Stimulated activated naive CD4-positive, alpha-beta T cell (primary cell): ENCODE measurements at places on chromosomes 4 and X.

GRCh38 chrX:1244164-1245076, 24.2 kb upstream of the CSF2RA start:
- DNase-seq = no peak

DNA sequence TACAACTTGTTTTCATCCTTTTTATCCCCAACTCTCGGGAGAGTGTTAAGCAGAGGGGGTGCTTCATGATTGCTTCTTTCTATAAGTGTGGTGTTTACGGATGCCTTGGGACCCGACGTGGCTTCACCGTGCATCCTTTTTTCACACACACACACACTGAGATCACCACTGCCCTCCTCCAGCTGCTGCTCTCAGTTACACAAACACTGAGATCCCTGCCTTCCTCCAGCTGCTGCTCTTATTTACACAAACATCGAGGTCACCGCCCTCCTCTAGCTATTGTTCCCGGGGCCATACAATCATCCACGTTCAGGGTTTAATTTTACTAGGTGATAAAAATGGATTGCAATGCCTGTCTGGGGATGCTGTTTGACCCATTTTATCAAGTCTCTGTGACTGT, 155.4 kb upstream of the FAM9B start:
- DNase-seq = no peak

GRCh38 chr4:3634281-3634857, 102.1 kb upstream of the LRPAP1 start:
- DNase-seq = no peak

DNA sequence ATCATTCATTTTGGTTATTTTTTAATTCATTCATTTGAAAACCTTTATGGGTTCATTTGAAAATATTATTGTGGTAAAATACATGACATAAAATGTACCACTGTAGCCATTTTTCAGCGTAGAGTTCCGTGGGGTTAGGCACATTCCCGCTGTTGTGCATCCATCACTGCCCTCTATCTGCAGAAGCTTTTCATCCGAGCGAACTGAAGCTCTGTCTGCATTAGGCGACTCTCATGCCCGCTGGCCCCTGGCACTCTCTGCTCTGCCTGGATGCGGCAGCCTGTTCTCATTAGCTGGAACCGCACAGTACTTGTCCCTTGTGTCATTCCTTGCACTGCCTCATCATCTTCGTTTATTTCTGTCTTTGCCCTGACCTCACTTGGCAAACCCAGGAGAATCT, 17.5 kb downstream of the CFAP99 start:
- DNase-seq = no peak

GRCh38 chrX:1389181-1389992, 2.5 kb downstream of the SLC25A6 start:
- no peak for DNase-seq

DNA sequence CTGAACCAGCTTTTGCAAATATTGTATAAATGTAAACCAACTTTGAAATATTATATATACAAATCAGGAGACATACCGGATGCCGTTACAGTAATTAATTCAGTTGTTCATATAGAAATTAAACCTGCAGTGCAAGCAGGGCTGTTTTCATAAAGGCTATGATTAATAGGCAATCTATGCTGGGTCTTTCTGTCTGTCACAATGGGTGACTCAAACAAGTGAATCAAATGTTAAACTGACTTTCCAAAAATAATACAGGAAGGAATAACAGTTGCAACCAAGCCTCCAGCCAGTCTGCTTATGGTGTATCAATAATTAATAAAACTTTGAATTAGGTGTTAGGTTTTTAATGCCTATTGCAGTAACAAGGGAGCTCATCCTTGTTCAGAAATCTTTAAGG, 43.9 kb downstream of the GABRB1 start:
- no peak for DNase-seq

GRCh38 chrX:3711331-3711917, 2.0 kb downstream of the PRKX start:
- DNase-seq = no peak

DNA sequence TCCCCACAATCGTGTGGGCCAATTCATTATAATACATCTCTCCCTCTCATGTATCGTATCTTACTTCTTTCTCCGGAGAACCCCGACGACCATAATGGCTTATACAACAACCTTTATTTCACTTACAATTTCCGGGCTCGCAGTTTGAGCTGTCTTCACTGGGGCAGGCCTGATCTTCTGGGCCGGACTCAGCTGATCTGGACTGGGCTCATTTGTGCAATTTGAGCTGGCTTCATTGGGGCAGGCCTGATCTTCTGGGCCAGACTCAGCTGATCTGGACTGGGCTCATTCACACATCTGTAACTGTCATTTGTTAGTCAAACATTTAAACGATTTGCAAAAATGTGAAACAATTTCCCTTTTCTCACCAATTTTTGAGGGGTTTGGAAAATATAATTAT, 171.5 kb upstream of the FRG1 start:
- no peak for DNase-seq

- DNase-seq = no peak
Measured at GRCh38 chrX:50626432-50626831, 155.8 kb upstream of the DGKK start.

- no peak for DNase-seq
Measured at GRCh38 chrX:70553516-70553915, 108.9 kb downstream of the DLG3 start.

DNA sequence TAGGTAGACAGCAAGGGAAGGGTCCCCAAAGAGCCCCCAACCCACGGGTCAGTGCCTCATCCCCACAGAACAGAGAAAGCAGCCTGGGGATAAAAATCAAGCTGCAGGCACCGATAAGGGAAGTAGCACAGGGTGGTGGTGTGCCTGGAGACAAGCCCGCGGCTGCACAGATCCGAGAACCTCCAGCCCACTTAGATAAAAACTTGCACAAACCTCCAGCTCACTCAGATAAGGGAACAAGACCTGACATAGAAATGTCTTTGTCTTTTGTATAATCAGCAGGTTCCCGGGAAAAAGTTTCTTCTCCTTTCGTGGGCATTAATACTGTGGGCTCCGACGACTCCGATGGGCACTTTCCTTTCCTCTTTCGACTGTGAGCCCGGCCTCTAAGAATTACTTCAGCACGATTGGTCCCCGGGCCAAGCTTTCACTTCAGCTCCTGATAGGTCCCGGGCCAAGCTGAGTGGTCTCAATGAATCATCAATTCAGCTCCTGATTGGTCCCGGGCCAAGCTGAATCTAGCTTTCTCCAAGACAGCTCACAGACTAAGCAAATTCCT, 32.4 kb downstream of the PRDX4 start:
- peak; percentile 0 for DNase-seq

- no peak for DNase-seq
Measured at GRCh38 chr4:84631573-84631972, 48.6 kb downstream of the CDS1 start.

GRCh38 chr4:38062088-38062775, 102.0 kb downstream of the PTTG2 start:
- peak; percentile 36 for DNase-seq

DNA sequence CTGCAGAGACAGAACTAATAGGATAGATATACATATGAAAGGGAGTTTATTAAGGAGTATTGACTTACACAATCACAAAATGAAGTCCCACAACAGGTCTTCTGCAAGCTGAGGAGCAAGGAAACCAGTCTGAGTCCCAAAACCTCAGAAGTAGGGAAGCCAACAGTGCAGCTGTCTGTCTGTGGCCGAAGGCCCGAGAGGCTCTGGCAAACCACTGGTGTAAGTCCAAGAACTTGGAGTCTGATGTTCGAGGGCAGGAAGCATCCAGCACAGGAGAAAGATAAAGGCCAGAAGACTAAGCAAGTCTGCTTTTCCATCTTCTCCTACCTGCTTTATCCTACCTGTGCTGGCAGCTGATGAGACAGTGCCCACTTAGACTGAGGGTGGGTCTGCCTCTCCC, 89.6 kb downstream of the MXRA5 start:
- DNase-seq = no peak

DNA sequence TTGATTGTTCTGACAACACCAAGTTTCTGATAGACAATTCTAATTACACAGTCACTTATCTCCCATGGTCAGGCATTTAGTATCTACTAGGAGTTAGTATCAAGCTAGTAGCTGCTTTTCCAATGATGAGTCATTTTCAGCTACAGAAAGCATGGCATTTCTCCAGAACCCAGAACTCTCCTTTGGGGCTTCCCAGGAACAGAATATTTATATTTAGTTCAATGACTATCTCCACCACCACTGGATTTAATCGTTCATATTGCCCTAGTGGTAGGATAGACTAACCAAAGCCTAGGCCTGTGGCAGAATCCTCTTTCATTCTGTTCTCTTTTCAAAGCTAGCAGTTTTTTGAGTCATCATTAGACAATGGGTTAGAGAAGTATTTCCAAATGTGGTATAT, 569.4 kb downstream of the GABRG1 start:
- DNase-seq = no peak

GRCh38 chr4:128942607-128943006, 133.1 kb downstream of the JADE1 start:
- no peak for DNase-seq

- DNase-seq = no peak
Measured at GRCh38 chr4:9735515-9735914, 45.9 kb upstream of the DRD5 start.

- no peak for DNase-seq
Measured at GRCh38 chr4:93532234-93532633, 296.3 kb upstream of the ATOH1 start.

GRCh38 chr4:83558059-83558653, 22.2 kb downstream of the GPAT3 start:
- no peak for DNase-seq

DNA sequence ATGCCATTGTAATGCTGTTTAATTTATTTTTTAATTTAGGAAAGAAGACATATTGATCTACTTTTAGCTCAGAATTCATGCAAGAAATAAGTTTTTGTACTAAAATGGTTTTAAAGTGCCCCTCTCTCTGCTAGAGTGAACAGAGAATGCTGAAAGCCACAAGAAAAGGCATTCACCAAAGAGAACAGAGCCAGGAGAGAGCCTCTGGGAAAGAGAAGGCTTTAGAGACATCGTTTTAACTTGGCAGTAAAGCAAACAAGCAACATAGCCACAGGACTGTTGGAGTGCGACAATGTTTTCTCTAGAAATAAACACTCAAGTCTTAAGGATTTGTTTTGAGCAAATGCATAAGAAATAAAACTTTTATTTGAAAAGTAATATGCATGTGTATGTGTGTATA, 484.1 kb upstream of the CPEB2 start:
- DNase-seq = no peak

DNA sequence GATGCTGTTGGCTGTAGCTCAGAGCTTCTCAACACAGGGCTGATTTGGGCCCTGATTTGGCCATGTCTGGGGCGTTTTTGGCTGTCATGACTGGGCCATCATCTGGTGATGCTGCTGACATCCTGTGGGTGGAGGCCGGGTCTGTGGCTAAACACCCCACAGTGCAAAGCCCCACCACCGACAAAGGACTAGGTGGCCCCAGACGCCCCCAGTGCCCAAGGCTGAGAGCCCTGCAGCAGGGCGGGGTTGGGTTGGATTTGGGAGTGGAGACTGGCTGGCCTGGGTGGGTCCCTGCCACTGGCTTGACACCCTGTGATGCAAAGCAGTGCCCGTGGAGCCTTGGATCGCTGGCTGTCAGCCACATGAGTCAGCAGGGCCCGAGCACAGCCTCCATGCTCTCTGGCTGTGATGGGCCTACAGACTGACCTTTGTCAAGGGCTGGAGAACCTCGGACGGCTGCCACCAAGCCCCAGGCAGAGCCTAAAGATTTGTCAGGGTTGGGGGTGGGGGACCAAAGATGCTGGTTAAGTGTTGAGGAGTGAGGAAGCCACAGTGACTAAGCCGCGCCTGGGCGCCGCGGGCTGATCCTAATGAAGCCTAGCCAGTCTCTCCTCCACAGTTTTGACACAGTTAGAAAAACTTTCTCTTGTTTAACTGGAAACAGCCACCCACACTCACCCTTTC, 28.3 kb downstream of the CYTL1 start:
- no peak for DNase-seq
